ENCODE measurements at places on chromosomes 2 and 18.

GRCh38 chr2:231905026-231905425, 21.2 kb downstream of the NPPC start:
- DNase-seq: no peak

- DNase-seq: no peak
Measured at GRCh38 chr2:104930732-104931131, 76.8 kb downstream of the POU3F3 start.

DNA sequence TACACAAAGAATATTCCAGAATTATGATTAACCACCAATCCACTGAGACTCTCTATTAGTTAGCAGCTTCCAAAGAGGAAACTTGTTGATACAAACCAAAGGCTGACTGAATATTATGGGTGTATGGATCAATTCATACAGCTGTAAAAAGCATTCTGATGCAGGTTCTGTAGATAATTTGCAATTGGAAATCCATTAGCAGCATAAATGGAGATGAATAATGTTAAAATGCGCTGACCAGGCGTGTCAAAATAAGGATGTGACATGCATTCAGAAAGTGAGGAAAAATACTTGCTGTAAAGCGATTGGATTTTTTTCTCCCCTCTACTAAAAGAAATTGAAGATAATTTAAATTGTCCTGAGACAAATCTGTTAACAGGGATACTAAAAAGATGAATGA, 169.0 kb upstream of the DDX18 start:
- DNase-seq: no peak

- DNase-seq: peak; percentile 95
Measured at GRCh38 chr2:113240915-113241911, 37.5 kb downstream of the PAX8 start.

- DNase-seq: no peak
Measured at GRCh38 chr2:112621790-112622527, 23.8 kb upstream of the SLC20A1 start.

- DNase-seq: no peak
Measured at GRCh38 chr2:14261771-14262170, 370.7 kb upstream of the LRATD1 start.

GRCh38 chr2:145530653-145531052, 1010.7 kb upstream of the ZEB2 start:
- DNase-seq: no peak

- DNase-seq: no peak
Measured at GRCh38 chr2:14418115-14418514, 214.4 kb upstream of the LRATD1 start.

DNA sequence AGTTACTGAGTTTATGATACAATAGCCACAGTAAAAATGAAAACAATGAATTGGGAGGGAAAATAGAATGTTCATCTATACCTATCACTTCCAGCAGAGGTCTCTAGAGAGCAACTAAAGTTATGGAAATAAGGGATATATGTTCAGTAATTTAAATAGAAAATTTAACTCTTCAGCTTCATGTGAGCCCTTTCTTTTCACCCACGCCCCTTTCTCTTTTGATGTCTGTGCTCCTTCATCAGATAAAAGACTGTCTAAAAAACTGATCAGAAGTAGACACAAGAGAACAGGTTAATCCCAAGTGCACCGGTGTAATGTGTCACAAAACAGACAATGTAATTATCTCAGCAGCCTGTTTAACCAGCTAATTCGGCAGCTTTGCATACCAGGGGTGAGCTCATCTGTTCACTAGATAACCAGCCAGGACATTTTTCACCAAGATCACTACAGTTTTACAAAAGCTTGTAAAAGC, 238.5 kb upstream of the ERBB4 start:
- DNase-seq: peak; percentile 22

GRCh38 chr2:199144546-199144945, 313.2 kb downstream of the SATB2 start:
- DNase-seq: no peak

GRCh38 chr2:128664499-128664971, 345.9 kb upstream of the HS6ST1 start:
- DNase-seq: no peak

GRCh38 chr2:54639609-54640008, 83.9 kb upstream of the EML6 start:
- no peak for DNase-seq

- DNase-seq: no peak
Measured at GRCh38 chr2:156903335-156903734, 354.2 kb upstream of the GALNT5 start.

DNA sequence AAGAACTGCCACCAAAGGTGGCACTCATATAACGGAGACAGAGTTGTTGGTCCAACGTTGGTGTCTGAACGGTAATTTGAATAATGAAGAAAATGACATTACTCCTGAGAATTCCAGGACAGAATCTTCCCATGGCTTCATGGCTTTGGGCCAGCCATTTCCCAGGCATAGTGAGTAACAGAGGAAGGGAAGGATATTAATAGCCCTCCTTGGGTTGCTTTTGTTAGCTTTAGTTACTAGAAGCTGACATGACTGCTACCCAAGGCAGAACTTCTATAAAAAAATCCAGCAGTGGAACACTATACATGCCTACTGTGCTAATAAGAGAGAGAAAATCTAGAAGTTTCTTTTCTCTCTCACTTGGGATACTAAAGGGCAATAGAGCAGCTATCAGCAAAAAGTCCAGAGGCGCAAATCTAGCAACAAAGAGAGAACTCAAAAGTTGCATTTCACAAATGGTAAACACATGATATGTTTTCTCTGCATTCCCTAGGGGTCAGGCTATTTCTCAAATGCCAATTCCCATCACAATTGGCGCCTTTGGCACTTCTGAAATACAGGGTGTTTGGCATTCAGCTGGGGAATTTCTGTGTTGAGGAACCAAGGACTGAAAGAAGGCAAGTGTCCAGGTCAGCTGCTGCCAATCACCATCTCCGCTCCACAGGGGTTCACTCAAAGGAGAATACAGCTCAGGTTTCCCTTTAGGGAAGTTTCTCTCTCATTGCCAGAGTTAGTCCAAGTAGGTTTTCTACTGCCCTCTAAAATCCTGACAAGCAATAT, 160.8 kb upstream of the KYNU start:
- DNase-seq: no peak

GRCh38 chr2:5057891-5058351, 634.3 kb upstream of the SOX11 start:
- no peak for DNase-seq

GRCh38 chr2:239271471-239271870, 129.3 kb downstream of the HDAC4 start:
- DNase-seq: no peak

GRCh38 chr18:47725656-47726055, 204.8 kb downstream of the SMAD2 start:
- DNase-seq: no peak

DNA sequence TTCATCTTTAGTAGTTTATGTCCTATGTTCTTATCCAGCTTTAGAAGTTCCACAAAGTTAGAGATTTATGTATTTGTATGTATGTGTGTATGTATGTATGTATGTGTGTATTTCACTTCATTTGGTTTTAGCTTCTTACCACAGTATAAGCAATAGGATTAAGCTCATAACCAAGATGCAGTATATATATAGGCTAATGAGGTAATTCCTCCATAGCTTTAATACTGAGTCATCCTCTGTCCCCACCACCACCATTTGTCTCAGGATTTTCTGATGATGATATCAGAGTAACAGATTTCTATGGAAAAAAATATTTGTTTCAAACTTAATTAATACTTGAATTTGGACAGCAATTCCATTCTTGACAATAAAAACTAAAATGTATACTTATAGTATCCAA, 159.2 kb downstream of the SOX11 start:
- DNase-seq: no peak

GRCh38 chr2:60891180-60891579, 9.8 kb downstream of the REL start:
- DNase-seq: no peak
